ENCODE measurements at places on chromosomes 2 and 18.

DNA sequence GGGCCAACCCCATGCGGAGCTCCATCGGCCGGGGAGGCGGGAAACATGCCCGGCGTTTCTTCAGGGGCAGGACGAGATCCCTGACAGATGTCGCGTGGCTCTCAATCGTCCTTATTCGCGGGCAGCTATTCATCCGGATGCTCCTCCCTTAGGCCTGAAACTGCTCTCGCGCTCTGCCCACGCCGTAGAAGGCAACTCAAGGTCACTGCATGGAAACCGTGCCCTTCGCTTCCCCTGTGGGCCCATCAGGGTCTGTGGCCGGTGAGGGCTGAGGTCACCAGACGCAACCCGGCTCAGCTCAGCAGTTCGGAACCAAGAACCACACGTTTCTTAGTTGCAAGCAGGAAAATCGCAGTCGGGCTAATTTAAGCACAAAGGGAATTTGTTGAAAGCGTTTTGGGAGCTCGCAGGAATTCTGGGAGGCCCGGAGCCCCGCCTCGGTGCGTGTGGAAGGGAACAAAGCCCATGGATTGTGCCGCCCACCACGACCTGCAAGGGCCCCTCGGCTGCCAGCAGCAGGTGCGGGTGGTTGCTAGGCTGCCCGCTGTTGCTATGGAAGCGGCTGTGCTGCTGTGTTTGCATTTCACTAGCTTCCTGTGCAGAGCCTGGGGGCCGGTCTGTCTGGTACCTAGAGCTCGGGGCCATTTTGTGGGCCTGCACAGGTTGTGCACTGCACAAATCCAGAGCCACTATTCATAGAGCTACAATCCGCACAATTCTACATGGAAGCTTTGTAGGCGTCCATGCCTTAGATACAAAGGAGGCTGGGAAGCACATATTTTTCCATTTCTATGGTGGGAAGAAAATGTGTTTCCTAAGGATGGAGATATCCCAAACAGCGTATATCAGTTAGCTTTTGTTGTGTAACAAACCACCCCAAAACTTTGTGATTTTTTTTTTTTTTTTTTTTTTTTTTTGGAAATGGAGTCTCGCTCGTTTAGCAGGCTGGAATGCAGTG, 6.0 kb upstream of the ALLC start:
- peak; percentile 91 for DNase-seq

DNA sequence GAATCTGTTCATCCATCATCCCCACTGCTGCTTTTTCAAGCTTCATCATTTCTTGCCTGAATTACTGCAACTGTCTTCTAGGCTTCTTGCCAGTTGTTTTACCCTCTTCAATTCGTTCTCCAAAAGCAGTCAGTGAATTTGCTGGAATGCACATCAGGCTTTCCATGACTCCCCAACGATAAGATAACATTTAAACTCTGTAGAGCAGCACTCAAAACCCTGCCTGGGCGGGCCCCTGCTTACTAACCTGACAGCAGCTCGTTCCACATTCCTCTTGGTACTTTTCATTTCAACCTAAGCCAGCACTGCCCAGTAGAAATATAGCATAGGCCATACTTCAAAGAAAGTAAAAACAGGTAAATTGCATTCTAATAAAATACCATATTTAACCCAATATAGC, 342.9 kb downstream of the SUCLG1 start:
- DNase-seq = no peak

GRCh38 chr2:216418981-216419380, 6.7 kb downstream of the SMARCAL1 start:
- no peak for DNase-seq

- DNase-seq = peak; percentile 32
Measured at GRCh38 chr18:68532328-68532885, 182.5 kb downstream of the TMX3 start.

GRCh38 chr2:177597759-177598158, 205.2 kb downstream of the AGPS start:
- no peak for DNase-seq

- DNase-seq = no peak
Measured at GRCh38 chr2:99900556-99900955, 241.8 kb downstream of the AFF3 start.

- no peak for DNase-seq
Measured at GRCh38 chr2:236686561-236686960, 116.9 kb downstream of the ACKR3 start.

- no peak for DNase-seq
Measured at GRCh38 chr2:37644191-37644590, 27.3 kb downstream of the CDC42EP3 start.

DNA sequence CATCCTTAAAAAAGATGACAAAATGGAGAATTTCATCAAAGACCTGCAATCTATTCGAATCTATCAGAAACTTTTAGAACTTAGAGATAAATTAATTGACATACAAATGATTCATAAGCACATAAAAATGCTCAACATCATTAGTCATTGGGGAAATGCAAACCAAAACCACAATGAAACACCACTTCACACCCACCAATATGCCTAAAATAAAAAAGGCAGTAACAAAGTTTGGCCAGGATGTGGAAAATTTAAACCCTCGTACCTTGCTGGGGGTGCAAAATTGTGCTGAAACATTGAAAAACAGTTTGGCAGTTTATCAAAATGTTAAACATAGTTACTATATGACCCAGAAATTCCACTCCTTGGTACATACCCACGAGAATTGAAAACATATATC, 11.5 kb upstream of the EIF2AK3 start:
- no peak for DNase-seq

DNA sequence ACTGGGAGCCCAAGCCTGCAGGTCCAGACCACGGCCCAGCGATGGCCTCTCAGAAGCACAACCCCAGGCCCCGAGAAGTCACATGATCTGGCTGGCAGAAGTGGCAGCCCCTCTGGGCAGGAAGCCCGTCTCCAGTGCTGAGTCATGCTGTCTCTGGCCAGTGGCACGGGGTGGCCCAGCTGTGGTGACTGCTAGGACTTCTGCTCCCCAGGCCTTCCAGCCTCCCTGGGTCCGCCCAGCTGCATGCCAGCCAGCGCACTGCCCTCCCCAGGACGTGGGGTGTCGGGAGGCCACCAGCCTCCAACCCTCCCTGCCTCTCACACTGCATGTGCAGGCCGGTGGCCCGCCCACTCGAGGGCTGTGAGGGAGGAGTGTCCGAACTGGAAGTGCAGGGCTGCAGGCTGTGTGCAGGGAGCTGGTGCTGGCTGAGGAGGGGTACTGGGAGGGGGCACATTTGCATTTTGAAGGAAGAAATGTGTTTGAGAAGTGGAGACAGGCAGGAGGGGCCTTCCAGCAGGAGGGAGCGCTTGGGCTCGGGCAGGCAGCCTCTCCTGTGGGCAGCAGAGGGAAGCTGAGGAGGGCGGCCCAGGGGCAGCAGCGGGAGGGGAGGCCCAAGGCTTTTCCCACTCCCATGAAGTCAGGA, 17.0 kb upstream of the HPCAL1 start:
- no peak for DNase-seq

GRCh38 chr2:119638685-119639554, 40.1 kb upstream of the TMEM177 start:
- peak; percentile 66 for DNase-seq

DNA sequence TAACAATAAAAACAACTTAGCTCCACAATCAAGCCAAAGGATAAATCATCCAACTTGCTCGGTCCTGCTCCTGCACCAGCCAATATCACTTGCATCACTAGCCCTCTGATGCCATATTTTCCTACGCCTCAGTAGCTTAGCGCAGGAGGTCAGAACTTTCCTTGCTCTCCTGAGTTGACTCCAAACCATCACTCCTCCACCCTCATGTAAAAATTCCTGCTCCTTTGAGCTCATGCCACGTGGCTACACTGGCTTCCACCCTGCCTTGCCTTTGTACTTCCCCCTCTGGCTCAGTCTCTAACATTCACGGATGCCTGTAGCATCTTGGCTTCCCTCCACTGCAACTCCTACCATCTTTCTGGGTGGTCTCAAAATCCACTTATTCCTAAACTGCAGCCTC, 25.2 kb downstream of the AAK1 start:
- no peak for DNase-seq
